GM12892 (cell line): ENCODE measurements at places on chromosomes 7 and 10.

DNA sequence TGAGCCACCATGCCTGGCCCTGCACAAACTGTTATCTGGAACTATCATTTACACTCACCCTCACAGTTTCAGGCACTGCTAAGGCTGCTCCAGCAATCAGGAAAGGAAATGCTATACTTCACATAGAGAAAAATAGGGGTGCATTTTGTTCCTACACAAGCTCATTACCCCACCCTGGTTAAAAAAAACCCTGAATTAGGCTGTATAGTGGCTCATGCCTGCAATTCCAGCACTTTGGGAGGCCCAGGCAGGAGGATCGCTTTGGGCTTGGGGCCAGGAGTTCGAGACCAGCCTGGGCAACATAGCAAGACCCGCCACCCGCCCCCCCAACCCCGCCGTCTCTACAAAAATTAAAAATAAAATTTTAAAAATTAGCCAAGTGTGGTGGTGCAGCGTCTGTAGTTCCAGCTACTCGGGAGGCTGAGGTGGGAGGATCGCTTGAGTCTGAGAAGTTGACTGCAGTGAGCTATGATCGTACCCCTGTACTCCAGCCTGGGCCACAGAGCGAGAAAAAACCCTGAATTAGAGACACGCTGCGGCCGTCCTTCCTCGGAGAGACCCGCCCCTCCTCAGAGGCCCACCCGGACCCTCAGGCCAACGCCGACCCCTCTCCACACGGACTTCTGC is 539 bp downstream of the PTCD1 start:
- DNase-seq = no peak

DNA sequence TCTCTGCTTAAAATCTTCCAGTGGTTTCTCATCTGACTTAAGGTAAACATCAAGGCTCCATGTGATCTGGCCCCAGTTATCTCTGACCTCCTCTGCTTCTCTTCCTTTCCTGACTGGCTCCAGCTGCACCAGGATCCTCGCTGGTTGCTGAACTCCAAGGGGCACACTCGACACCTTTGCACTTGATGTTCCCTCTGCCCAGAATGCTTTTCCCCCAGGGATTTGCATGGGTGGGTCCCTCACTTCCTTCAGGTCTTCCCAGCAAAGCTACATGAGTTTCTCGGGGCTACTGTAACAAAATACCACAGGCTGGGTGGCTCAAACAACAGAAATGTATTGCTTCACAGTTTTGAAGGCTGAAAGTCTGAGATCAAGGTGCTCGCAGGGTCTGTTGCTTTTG is 166.0 kb upstream of the CDCA7L start:
- no peak for DNase-seq

DNA sequence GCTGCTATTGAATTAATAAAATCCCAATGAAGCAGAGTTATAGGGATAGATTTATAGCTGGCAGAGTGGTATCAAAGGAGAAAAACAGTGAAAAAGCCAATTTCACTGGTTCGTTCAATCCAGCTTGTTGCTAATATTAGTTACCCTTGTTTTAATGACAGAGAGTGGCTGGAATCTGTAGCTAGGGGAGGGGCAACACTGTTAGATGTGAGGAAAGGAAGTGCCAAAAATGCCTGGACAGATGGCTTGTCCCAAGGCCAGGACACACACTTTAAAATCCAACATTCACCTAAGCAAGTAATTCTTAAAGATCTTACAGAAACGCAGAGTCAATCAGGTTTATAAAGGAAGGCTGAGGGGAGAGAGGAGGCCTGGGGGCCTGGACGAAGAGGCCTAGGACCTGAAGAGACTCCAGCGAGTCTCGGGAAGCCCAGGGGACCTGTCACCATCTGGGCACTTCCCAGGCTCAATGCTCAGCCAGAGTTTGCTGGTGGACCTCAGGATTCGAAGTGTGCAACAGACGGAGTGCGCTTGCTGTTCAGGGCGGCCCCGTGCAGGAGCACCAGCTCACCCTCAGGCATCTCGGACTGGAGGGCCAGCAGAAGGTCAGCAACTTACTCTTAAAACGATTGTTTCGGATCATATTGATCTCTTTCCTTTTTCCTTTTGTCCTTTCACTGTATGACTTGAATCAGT is 36.7 kb downstream of the TMEM248 start:
- DNase-seq = no peak

DNA sequence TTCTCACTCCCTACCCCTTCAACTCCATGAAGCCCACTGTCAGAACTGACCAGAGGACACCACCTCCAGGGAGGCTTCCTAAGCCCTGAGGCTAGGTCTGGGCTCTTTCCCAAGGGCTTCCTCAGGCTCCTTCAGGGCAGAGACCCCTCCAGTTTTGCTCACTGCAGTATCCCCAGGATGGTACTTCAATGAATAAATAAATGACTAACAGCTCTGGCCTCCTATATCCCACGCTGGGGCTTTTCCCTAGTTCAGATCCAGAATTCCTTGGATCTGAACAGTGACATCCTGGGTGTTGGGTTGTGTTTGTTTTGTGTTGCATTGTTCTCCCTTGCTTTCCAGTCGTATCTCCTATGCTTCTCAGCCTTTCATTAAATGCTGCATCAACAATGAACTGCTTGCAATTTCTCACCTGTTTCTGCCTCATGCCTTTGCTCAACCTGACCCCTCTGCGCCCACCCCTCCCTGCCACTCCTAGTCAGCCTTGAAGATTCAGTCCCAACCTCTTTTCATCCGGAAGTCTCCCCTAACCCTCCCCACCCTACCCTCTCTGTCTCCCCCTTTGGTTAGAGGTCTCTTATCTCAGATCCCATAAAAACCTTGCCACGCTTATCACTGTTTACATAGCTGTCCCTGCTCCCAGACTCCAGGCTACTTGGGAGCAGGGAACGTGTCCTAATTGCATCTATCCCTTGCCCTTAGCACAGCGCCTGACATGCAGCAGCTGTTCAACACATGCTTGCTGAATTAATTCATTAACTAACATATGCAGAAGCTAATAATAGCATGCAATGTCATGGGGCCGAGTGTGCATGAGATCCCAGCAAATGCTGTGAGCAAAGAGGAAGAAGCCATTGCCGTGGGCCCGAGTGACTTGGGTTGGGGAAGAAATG is 41.7 kb downstream of the PPP1R3C start:
- DNase-seq = no peak

- DNase-seq = no peak
These were observed 47.9 kb upstream of the FAM20C start for GRCh38 chr7:144454-144826.

GRCh38 chr10:71899665-71900412 is 48.8 kb upstream of the PSAP start:
- no peak for DNase-seq

DNA sequence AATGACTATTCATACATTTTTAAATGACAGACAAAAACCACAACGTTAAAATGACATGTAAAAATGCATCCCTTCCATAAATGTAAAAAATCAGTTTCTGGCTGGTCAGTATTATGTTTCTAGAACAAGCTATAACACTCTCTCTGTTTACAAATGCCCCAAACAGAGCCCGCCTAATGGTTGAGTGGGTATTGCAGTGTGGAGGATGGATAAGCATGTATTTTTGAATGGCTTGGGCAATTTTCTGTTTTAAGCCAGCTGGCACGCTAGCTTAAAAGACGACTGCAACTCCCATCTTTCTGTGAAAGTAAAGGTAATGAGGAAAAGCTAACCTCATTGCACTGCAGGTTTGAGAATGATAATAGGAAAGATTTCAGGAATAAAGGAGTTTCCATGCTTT is 430.7 kb downstream of the PARD3 start:
- no peak for DNase-seq

GRCh38 chr7:249989-250388 is 40.0 kb upstream of the FOXL3 start:
- no peak for DNase-seq

GRCh38 chr7:77794000-77794399 is 4.2 kb downstream of the TMEM60 start:
- no peak for DNase-seq

- DNase-seq = no peak
These were observed 78.0 kb downstream of the ARL5B start for GRCh38 chr10:18737236-18737635.

GRCh38 chr10:31757831-31758230 is 170.8 kb downstream of the ARHGAP12 start:
- DNase-seq = no peak

GRCh38 chr10:97584798-97585438 is 729 bp downstream of the HOGA1 start:
- no peak for DNase-seq

- DNase-seq = no peak
These were observed 220.3 kb upstream of the STK17A start for GRCh38 chr7:43362652-43363034.

- no peak for DNase-seq
These were observed 140.5 kb upstream of the BTBD16 start for GRCh38 chr10:122130474-122131110.

- no peak for DNase-seq
These were observed 34.9 kb downstream of the TAX1BP1 start for GRCh38 chr7:27774717-27775328.

DNA sequence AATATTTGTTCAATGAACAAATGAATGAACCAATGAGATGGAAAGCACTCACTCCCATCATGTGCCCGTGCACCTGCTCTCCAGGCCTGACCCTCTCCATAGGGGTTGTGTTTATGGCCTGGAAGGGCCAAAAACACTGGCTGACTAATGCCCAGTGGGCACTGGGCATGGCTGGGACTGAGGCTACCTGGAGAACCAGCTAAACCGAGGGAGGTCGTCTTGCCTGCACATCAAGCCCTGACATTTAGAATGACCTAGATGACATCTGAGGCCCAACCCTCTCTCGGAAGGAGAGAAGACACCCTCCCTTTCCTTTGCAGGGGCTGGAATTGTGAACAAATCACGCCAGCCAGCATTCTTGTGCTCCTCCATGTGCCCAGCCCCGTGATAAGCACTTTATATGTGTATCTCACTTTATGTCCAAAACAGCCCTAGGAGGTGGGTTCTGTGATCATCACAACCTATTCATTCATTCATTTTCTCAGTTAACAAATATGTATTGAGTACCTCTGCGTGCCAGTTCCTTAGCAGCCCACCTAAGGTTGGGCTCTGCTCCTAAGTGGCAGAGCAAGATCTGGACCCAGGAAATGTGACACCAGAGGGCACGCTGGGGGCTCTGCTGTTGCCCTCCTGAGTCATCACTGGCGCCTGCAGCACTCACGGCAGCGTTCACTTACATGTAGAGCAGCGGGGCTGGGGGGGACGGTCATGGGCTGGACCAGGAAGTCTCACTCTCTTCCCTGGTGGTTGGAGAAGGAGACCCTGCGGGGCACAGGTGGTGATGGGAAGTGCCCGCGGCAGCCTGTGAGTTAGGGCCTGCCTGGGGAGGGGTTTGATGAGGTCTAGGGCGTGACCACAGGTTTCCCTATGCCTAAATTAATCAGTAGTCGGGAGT is 52.0 kb downstream of the TSPAN15 start:
- no peak for DNase-seq

DNA sequence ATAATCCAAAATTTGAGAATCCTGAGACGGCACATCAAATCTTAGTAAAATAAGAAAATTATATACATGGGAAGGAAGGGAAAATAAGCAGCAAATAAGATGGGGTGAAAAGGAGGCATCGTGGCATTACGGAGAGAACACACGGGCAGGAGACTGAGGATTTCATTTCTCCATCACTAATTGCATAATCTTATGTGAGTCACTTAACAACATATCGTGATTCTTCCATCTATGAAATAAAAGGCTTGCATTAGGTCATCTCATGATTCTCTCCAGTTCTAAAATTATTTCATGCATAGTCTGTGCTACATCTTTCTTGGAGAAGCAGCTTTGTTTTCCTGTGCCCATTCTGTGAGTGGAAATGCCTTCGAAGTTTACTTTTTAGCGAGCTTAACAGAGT is 288.7 kb downstream of the LRMDA start:
- no peak for DNase-seq

GRCh38 chr7:2159176-2159520 is 73.6 kb downstream of the MAD1L1 start:
- DNase-seq = no peak

DNA sequence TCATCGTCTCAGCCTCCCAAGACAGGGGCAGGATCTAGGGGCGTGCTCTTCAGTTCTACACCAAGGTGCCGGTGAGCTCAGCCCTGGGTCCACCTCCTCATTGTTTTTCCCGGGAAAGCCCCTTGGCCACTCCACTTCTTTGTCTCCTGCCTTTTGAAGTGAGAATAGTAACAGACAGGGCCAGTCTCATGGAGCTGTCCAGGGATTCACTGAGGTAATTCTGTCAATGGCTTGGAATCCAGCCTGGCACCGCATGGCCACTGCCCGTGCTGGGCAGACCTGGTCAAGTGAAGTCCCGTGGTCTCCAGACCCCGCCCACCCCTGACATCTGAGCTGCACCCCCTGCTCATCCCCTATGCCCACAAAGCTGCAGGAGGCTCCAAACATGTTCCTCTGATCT is 138.9 kb downstream of the TNS3 start:
- no peak for DNase-seq

DNA sequence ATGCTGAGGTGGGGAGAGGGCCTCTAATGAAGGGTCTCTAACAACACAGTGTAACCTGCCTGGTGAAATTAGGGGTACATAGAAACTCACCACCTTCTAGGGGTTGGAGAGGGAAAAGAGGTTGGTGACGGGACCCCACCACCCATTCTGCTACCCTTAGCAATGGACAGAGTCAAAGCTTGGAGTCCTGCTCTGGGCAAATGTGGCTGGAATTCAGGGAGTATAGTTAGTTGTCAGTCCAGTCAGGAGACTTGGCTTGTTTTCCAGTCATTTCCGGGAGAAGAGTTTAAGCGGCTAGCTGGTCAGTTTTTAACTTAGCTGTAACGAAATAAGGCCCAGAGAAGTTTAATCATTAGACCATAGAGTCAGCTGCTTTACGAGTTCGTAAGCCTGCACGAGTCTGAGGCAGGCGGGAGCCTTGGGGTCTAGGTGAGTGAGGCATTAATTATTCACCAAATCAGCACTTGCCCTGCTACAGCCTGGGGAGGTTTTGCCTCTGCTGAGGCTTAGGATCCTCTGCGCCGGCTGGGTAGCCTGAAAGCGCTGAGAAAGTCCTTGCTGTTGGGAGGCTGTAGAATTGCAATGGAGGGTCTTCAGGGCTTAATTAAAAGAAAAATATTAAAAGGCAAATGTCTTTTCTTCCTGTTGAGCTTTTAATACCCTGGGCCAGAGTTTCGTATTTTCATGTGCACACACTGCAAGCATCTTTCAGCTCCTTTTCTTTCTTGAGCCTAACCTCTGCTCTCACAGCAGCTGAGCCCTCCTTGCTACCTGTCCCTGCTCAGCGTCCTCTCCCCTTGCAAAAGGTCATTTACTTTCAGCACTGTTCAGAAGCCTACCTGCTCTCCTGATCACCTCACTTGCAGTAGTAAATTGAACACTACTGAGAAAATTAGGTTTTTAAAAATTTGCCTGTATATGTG is 1.5 kb upstream of the LAMB1 start:
- no peak for DNase-seq

DNA sequence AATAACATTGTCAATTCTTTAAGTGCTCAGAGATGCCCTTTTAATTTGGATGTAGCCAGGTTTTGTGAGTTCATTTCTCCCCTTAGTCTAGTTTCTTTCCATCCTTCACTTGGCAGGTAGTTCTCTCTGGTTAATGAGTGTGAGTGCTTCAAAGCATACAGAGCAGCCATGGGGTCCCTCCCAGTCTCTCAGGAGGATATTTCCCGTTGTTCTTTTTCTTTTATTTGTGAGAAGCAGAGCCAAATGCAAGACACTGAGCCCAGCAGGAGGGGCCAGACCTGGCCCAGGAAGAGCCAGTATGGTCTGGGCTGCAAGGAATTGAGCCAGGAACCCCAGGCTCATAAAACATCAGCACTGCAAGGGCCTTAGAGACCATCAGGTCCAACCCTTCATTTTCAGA is 52.4 kb downstream of the PLCE1 start:
- no peak for DNase-seq
